CD8-positive, alpha-beta memory T cell (primary cell): ENCODE measurements at places on chromosomes 1 and 21.

DNA sequence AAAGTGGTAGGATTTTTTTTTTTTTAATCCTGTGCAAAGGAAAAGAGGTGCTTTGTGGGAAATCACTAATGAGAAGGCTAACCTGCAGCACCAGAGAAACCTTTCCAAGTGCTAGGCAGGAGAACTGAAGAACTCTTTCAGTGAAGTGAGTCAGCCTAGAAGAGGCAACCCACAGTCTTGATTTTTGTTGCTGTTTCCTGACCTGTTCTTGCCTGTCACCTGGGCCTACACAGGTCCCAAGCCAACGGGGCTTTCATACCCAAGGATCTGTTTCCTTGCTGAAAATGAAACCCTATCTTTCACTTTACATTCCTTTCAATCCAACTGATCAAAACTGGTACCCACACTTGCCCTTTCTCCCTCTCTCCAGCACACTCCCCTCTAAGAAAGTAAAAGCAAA is 7.1 kb upstream of the IKBKE start:
- no peak for DNase-seq
- peaks cover 45% of the 10 kb centered on the region for H3K4me1 ChIP-seq
- H3K4me3 ChIP-seq: no peak overlapping the region

GRCh38 chr21:31406510-31406909 is 62.4 kb upstream of the TIAM1 start:
- H3K27me3 ChIP-seq: no peaks in the 10 kb centered on the region
- H3K4me3 ChIP-seq: no peak overlapping the region
- peaks cover 13% of the 10 kb centered on the region for H3K4me1 ChIP-seq
- no peak overlapping the region for H3K27ac ChIP-seq

GRCh38 chr1:24526940-24527542 is 24.4 kb downstream of the RCAN3 start:
- no peaks in the 10 kb centered on the region for H3K36me3 ChIP-seq
- H3K4me1 ChIP-seq: peaks cover 40% of the 10 kb centered on the region
- no peak overlapping the region for H3K4me3 ChIP-seq
- DNase-seq: peak; percentile 53

DNA sequence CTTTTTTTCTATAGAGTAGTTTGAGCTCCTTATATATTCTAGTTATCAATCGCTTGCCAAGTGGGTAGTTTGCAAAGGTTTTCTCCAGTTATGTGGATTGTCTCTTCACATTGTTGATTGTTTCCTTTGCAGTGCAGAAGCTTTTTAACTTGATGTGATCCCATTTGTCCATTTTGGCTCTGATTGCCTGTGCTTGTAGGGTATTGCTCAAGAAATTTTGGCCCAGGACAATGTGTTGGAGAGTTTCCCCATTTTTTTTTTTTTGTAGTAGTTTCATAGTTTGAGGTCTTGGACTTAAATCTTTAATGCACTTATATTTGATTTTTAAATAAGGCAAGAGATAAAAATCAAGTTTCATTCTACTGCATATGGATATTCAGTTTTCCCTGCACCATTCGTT is 774.8 kb upstream of the ADAMTS5 start:
- H3K4me1 ChIP-seq: no peaks in the 10 kb centered on the region
- DNase-seq: no peak
- H3K36me3 ChIP-seq: no peaks in the 10 kb centered on the region
- no peaks in the 10 kb centered on the region for H3K27me3 ChIP-seq
- H3K4me3 ChIP-seq: no peak overlapping the region

DNA sequence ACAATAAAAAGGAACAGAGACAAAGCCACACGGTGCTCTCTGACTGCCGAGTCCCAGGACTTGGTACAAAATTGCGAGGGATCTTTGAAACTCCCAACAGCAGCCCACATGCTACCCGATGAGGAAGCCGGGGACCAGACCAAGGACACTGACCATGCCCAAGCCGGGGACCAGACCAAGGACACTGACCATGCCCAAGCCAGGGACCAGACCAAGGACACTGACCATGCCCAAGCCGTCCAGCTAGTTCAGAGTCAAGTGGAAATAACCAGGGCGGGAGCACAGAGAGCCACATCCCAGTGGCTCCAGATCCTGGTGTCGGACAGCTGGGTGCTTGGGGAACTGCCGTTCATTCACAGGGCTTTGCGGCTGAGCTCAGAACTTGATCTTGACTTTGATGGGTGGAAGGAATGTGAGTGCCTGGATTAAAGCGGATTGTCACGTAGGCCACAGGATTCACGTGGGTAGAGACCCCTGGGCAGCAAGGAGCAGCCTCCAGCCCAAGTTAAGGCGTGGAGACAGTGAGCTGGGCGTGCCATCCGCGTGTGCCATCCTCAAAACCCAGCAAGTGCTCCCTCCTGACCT is 16.5 kb upstream of the TRAPPC10 start:
- no peak for DNase-seq
- no peaks in the 10 kb centered on the region for H3K4me1 ChIP-seq
- H3K27ac ChIP-seq: no peak overlapping the region
- H3K36me3 ChIP-seq: no peaks in the 10 kb centered on the region
- no peak overlapping the region for H3K4me3 ChIP-seq
- H3K27me3 ChIP-seq: no peaks in the 10 kb centered on the region

DNA sequence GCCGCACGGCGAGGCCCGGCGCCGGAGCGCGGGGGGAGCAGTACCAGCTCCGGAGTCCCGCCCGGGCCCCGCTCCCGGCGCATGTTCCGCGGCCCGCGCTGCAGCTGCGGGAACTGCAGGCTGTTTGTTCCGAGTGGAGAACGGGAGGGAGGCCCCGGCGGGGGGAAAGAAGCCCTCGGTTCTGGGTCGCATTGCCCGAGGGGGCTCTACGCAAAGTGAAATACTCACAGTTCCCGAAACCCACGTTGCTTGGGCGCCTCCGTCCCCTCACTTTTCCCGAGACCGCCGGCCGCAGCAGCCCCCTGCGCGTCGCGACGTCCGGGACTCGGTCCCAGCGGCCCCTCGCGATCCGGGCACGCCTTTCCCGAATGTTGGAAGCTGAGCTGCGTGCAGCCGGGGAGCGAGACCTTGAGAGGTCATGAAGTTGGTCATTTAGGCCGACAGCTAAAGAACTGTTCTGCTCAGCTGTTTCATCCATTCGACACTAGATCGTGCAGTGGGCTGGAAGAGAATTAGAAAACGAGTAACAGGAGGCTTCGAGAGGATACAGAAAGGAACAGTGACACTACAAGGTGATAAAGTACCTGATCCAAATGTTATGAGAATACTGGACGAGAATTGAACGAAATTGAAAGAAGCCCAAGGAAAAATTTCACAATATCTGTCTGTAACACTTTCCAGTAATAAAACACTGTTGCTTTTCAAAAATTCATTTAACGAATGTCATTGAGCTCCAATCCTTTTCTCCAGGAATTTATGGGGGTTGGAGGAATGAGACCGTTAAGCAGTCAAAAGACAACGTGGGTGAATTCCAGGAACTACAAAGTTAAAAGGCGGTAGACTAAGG is 657 bp upstream of the LIN9 start:
- H3K27me3 ChIP-seq: no peaks in the 10 kb centered on the region
- no peak for DNase-seq
- no peaks in the 10 kb centered on the region for H3K36me3 ChIP-seq
- peaks cover 5% of the 10 kb centered on the region for H3K4me1 ChIP-seq
- peak overlapping the region; percentile 71 for H3K27ac ChIP-seq

GRCh38 chr1:42934541-42935312 is 23.9 kb downstream of the SLC2A1 start:
- peaks cover 21% of the 10 kb centered on the region for H3K36me3 ChIP-seq
- H3K4me3 ChIP-seq: no peak overlapping the region

- no peak for DNase-seq
- no peak overlapping the region for H3K27ac ChIP-seq
- H3K36me3 ChIP-seq: no peaks in the 10 kb centered on the region
- no peak overlapping the region for H3K4me3 ChIP-seq
Observed at GRCh38 chr1:217895841-217896240, 264.7 kb downstream of the SPATA17 start.

DNA sequence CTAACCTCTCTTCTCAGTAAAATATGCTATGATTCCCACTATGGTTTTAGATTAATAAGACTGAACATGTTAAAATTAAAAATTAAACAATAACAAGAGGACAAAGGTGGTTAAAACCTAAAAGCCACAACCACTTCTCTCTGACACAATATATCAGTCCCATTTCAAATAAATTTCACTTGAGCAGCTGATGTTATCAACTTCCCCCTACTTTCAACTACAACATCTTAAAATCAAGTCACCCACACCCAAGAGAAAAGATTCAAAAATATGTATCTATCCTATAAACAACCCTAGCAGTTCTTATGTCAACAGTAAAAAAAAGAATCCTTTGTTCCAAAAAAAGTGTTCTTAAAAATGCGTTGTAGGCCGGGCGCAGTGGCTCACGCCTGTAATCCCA is 7.5 kb downstream of the PUM1 start:
- H3K27ac ChIP-seq: no peak overlapping the region
- H3K36me3 ChIP-seq: peaks cover 22% of the 10 kb centered on the region
- no peak overlapping the region for H3K4me3 ChIP-seq
- DNase-seq: no peak
- H3K27me3 ChIP-seq: no peaks in the 10 kb centered on the region
- peaks cover 78% of the 10 kb centered on the region for H3K4me1 ChIP-seq

DNA sequence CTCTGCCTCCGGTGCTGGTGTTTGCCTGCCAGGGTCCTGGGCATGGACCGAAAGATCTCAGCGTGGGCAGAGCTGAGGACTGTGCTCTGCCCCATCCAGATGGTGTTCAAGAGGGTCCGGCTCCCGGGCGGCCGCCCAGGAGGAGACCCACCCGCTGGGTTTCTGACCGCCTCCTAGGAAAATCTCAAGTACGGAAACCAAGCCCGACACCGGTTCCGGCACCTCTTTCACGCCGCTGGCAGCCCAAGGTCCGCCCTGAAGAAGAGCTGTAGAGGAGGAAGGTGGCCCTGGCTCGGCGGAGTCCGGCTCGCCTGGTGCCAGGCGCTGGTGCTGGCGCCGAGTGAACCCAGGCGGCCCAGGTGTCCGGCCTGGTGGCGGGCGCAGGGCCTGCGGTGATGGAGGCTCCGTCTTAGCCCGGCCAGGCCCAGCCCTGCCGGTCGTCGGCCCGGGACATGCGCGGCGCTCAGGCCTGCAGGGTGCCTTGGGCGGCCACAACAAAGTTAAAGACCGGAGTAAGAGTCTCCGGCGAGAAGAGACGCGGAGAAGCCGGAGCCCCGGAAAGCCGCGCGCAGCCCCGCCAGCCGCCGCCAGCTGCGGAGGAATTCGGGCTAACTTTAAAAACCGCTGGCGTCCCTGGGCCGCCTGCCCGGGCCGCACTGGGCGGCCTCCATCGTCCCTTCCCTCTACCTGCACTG is 1.5 kb downstream of the GRIK3 start:
- no peaks in the 10 kb centered on the region for H3K4me1 ChIP-seq
- DNase-seq: no peak
- H3K27me3 ChIP-seq: peaks cover 12% of the 10 kb centered on the region
- H3K36me3 ChIP-seq: no peaks in the 10 kb centered on the region
- no peak overlapping the region for H3K4me3 ChIP-seq
- H3K27ac ChIP-seq: no peak overlapping the region

GRCh38 chr1:96473791-96474434 is 247.7 kb upstream of the PTBP2 start:
- H3K27ac ChIP-seq: no peak overlapping the region
- H3K4me3 ChIP-seq: no peak overlapping the region
- DNase-seq: no peak
- no peaks in the 10 kb centered on the region for H3K27me3 ChIP-seq
- H3K36me3 ChIP-seq: no peaks in the 10 kb centered on the region
- no peaks in the 10 kb centered on the region for H3K4me1 ChIP-seq

- no peaks in the 10 kb centered on the region for H3K4me1 ChIP-seq
- no peaks in the 10 kb centered on the region for H3K36me3 ChIP-seq
- no peak for DNase-seq
- no peaks in the 10 kb centered on the region for H3K27me3 ChIP-seq
Observed at GRCh38 chr21:16076465-16076864, 346.7 kb downstream of the USP25 start.

GRCh38 chr1:234218078-234218477 is 155.2 kb upstream of the COA6 start:
- DNase-seq: no peak
- no peak overlapping the region for H3K4me3 ChIP-seq
- no peak overlapping the region for H3K27ac ChIP-seq

DNA sequence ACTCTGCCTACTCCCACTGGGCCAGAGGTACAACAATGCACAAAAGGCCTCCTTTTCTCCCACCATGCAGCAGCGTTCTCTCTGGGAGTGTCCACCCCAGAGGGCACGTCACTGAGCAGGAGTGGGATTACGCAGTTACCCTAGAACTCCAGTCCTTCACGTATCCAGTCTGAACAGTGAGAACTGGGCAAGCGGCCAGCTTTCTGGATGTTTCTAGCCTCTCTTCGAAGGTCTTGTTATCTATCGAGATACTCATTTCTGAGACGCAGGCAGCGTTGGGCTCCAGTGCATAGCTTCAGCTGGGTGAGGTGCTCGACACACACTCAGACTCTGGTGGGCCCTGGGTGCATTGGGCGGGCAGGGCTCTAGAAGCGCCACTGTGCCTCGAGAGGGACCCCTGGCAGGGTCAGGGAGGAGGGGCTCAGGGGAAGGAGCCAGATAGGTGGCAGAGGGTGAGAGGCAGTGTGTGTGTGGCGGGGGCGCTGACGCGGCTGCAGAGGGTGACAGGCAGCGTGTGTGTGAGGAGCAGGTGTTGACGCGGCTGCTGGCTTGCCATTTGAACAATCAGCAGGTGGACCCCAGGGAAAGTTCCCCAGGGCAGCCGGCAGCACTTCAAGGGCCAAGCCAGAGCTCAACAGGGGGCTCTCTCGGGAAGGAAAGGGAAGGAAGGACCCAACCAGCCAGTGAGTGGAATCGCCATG is 27.9 kb downstream of the PRDM15 start:
- H3K4me1 ChIP-seq: no peaks in the 10 kb centered on the region
- no peak for DNase-seq
- peaks cover 22% of the 10 kb centered on the region for H3K36me3 ChIP-seq
- no peak overlapping the region for H3K4me3 ChIP-seq
- no peak overlapping the region for H3K27ac ChIP-seq
